T1000 (cell line): ENCODE measurements at places on chromosomes 7 and 10.

- no peak for DNase-seq
Observed at GRCh38 chr7:114765331-114766040, 156.4 kb upstream of the MDFIC start.

GRCh38 chr7:108033776-108034497 lies 31.0 kb upstream of the LAMB1 start:
- no peak for DNase-seq

GRCh38 chr7:77657427-77658224 lies 38.6 kb upstream of the RSBN1L start:
- DNase-seq: no peak

DNA sequence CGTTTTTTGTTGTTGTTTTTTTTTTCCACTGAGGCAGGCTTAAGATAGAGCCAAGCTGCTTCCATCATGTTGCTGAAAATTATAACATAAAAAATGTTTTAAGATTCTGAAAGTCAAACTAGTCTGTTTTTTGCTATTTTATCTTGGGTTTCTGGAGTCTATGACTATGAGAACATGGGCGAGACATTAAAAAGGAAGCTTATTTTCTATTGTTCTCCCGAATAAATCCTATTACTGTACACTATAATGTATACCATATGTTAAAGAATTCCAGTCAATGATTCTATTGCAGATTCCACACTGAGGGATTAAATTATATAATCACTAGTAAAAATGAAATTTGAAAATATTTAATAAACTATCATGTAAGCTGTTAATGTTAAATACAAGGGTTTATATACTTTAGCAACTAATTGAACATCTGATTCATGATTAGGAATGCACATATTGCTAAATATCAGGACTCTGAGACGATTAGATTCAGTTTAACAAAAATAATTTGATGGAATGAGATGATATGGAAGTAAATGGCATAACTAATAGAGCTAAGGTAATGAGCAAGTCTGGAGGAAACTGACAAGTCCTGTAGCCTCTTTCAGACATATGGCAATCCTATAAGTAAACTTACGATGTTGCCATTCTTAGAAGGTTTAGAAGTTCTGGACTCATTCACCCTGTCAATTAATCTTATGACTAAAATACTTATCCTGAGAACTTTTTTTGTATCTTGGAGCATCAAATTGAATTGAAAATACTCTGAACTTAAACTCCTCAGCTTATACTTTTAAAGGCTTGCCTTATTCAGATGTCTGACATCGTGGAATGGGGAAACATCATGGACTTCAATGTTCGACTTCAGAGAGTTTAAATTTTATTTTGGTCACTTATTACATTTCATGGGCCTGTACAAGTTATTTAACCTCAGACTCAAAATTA lies 294.8 kb upstream of the DGKB start:
- no peak for DNase-seq

DNA sequence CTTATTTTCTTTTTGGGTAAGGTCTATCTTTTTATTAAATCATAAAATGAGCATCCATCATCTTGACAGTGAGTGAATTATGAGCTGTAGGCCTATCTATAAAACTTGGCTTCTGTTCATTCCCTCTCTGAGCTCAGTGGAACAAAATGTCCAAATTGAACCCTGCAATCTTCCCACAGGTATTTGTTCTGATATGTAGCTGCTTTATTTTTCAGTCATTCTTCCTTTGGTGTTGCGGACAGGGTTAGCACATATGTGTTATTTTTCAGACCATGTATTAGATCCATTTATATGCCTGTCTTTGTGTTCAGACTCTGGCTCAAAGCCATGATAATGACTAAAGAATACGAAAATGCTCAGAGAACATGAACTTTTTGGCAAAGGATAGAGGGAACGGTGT lies 201.6 kb upstream of the KIAA1217 start:
- DNase-seq: no peak

- no peak for DNase-seq
Observed at GRCh38 chr10:51861731-51862130, 162.3 kb upstream of the CSTF2T start.
